Activated CD8-positive, alpha-beta memory T cell treated with anti-CD3 and anti-CD28 coated beads for 1 hour (primary cell): ENCODE measurements at places on chromosomes 3 and 15.

DNA sequence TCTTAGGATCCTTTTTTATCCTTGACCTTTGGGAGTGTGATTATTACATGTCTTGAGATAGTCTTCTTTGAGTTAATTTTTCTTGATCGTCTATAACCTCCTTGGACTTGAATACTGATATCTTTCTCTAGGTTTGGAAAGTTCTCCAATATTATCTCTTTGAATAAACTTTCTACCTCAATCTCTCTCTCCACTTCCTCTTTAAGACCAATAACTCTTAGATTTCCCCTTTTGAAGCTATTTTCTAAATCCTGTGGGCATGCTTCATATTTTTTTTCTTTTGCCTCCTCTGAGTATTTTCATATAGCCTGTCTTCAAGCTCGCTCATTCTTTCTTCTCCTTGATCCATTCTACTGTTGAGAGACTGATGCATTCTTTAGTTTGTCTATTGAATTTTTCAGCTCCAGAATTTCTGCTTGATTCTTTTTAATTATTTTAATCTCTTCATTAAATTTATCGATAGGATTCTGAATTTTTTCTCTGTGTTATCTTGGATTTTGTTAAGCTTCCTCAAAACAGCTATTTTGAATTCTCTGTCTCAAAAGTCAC lies 12.1 kb downstream of the USF3 start:
- DNase-seq: no peak

GRCh38 chr3:123687286-123687685 lies 102.4 kb upstream of the HACD2 start:
- DNase-seq: no peak

- no peak for DNase-seq
Observed at GRCh38 chr3:140752499-140752898, 74.6 kb downstream of the TRIM42 start.

DNA sequence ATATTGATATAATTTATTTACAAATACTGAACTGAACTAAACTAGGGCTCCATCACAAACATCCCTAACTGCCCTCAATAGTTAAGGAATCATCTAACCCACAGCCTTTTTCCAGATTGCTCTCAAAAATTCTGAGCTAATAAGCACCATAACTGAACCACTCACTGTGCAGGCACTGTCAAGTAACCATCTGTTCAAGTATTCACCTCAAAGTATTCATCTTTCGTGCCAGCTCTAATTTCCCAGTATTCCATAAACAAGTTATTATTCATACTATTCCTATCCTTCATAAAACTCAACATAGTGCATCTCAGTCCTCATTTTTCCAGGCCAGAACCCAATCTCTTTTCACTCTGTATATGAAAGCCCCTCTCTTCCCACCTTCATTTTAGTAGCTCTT lies 41.1 kb downstream of the THBS1 start:
- DNase-seq: no peak

GRCh38 chr3:120864541-120864940 lies 43.5 kb upstream of the STXBP5L start:
- no peak for DNase-seq

DNA sequence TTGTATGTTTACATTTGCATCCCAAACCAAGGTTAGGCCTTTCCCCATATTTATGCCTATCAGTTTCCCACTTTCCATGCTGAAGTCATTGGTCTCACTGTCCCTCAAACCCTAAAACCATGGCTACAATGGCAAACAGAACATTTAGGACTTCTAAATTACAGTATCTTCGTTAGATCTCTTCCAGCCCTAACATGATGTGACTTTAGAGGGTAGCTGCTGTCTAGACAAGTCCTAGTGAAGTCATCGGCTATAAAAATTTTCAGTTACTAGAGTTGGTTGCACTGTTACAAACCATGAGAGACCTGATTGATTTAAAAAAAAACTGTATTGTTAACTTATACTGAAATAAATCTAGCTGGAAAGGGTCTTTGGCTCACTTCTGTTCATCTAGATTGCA lies 54.6 kb downstream of the TM4SF4 start:
- no peak for DNase-seq

DNA sequence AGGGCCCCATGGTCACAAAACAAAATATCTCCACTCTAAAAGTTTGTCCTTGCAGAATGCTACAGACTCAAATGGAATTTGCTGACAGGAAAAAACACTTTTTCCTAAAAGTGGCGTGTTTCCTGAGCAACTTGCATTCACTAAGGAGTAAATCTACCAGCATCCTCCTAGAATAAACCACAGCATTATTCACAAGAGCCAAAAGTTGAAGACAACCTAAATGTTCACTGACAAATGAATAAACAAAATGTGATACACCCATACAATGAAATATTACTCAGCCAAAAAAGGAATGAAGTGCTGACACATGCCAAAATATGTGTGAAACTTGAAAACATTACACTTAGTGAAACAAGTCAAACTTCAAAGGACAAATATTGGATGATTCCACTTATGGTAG lies 28.9 kb downstream of the ITGB5 start:
- no peak for DNase-seq

GRCh38 chr3:101128001-101128400 lies 134.8 kb upstream of the ABI3BP start:
- DNase-seq: no peak

DNA sequence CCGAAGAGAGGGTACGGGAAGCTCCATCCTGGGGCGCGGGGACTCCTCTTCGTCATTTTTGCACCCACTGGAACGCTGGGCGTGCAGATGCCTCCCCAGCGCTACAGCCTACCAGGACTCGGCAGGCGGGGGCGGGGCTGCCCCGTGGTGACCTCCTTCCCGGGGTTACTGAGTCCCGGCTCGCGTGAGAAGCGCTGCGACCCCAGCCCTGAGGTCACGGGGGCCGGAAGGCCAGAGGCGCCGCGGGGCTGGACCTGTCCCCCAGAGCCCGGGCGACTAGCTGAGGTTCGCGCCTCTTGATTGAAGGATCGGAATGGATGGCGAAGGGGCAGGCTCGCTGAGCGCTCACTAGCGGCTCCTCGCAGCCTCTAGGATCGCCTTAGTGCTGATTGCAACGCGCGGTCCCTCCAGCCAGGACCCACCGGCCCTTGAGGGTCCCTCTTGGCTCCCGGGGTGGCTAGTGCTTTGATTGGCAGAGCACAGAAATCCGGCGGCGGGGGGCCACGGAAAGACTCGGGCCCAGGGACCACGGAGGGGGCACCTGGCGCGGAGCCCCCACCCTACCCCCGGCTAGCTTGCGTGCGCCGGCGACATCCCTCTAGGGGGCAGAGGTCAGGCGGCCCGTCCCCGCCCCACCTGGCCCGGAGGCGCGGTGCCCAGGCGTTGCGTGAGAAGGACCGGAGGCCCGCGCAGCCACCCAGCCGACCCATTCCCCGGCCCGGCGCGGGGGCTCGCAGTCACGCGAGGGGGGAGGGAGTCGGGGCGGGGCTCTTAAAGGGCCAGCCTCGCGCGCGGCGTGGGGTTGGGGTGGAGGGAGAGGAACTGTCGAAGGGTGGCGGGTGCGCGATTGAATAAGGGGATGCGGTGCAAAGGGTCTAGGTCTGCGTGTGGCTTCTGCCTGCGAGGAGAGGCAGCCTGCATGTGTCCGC lies 781 bp upstream of the CYP1A1 start:
- peak; percentile 18 for DNase-seq

DNA sequence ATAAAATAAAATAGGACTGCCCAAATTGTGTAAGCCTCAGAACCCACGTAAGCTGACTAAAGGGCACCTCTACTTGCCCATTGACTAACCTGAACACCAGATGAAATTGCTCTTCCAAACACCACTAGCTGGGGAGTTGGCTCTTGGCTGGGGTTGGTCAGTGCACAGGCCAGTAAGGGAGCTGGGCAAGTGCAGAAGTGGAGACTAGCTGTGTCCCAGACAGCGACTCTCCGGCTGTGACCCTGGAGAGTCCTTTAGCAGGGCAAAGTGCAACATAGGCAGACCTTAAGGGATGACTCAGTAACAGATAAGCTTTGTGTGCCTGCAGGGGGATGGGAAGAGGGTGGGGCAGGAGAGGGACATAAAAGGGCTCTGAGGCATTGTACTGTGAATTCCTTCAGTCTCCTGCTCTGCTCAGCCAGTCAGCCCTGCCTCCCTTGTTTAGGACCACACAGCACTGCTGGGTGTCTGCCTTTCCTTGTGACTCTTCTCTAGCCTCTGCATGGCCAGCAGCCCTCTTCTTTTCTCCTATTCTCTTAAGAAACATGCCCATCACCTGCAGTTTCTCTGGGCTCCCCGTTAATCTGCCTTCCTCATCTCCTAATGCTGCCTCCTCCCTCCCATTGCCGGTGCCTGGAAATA lies 13.2 kb downstream of the NR1I2 start:
- no peak for DNase-seq

DNA sequence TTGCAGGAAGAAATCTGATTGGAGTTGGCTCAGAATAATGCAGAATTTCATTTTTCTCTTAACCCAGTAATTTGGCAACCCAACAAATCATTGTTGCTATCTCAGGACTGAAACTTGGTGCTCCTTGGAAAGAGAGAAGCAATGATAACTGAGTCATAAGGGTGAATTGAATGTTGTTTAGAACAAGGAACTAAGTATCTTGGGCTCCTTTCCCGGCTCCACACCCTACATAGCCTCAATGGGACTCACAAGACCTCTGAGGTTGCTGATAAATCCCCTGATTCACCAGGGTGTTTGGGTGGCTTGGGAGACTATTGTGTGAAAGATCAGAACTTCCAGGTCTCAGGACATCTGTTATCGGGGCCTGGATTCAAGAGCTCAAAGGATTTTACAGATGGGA lies 7.8 kb upstream of the RAB8B start:
- no peak for DNase-seq

- no peak for DNase-seq
Observed at GRCh38 chr3:4340411-4341335, 37.5 kb downstream of the SETMAR start.

DNA sequence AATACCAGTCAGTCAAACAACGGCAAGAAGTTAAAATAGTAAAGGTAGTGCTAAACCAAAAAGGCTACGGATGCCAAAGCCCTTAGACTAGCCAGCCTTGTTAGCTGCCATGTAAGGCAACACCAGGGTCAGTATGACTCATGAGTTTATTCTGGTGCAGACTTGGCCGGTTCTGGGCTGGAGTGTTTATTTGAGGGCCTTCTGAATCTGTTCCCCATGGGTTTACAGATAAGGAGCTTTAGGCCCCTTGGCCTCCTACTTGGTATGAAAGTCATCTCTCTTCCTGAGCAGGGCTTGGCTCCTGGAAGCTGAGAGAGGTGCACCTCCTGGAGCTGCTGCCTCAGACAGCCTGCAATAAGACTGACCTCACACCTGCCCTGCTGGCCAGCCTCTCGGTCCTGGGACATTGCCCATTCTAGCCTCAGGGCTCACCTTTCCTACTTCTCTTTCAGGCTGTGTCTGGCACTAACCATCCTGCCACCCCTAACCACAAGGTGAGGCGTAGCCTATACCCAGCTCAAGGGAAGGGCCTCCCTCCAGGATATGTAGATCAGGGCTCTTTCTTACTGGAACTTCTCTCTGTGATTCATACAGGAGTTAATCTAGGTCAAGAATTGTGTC lies 10.4 kb upstream of the RTP1 start:
- DNase-seq: no peak
